ENCODE measurements at places on chromosomes 5 and 9.

- no peak for DNase-seq
Observed at GRCh38 chr5:13625616-13626198, 318.8 kb downstream of the DNAH5 start.

DNA sequence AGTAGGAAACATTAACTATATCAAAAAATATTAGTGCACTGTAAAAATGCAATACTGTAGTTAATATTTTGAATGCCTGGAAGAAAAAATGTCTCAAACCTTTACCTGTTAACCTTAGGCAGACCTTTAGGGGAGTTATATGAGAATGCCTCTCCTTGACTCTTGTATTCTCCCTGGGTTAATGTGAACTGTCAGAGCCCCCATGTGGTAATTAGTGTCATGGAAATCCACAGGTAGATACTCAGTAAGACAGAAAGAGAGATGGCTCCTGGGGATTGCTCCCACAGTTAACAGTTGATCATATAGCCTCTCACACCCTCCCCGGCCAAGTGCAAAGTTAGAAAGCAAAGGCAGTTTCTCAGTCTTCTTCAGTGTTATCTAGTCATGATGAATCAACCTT lies 742.8 kb downstream of the NR2F1-AS1 start:
- no peak for DNase-seq

GRCh38 chr9:104854613-104855012 lies 73.3 kb downstream of the ABCA1 start:
- no peak for DNase-seq

DNA sequence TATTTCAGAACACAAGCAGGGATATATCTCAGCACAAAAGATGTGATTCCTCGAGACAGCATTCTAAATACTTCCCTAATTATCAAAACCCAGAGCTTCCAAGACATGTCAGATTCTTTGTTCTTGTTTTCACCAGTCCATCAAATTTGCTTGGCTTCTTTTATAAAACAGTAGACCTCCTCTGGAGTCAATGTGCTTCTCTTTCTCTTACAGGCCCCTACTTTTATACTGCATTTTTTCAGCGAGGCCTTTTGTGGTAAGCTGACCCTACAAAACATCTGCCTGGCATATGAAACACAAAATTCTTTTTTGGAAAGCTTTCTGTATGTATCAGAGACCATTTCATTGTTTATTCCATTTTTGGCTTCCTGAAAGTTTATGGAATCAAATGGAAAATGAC lies 81.8 kb downstream of the ARSB start:
- DNase-seq, result no peak

DNA sequence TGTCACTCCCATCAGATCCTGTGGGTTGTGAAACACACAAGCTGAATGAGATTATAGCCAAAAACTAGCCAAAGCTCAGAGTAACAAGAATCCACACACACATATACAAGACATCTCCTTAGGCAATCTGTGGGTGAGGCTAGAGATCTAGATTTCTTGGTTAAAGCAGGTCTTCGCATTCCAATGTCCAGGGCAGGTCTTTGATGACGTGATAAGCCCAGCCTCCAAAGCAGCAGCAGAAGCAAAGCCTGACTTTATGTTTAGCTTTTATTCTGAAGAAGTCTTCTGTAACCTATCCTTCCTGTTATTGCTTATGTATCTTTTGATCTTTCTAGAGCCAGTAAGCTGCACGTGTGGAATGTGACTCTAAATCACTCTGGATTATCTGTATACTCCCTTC lies 199.1 kb upstream of the SLC30A5 start:
- no peak for DNase-seq

GRCh38 chr9:98864281-98865174 lies 57.1 kb downstream of the GALNT12 start:
- DNase-seq, result no peak

- no peak for DNase-seq
Observed at GRCh38 chr5:170120576-170120975, 14.9 kb downstream of the FOXI1 start.

GRCh38 chr9:79610791-79611614 lies 39.2 kb downstream of the TLE4 start:
- no peak for DNase-seq

DNA sequence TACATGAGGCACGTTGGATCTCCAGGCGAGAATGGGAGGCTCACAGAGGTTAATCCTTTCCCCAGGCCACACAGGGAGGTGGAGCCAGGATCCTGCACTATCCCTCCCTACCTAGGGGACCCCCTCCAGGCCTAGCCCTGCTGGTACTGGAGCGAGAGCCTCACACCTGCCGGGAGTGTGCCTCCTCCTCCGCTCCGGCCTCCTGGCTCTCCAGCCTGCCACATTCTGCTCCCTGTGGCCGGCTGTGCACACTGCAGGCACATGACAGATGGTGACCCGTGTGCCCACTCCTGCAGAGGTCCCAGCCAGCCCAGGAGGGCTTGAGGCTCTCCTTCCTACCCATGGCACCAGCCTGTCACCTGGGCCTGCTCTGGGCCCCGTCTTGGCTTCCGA lies 93.4 kb downstream of the RXRA start:
- DNase-seq, result no peak

DNA sequence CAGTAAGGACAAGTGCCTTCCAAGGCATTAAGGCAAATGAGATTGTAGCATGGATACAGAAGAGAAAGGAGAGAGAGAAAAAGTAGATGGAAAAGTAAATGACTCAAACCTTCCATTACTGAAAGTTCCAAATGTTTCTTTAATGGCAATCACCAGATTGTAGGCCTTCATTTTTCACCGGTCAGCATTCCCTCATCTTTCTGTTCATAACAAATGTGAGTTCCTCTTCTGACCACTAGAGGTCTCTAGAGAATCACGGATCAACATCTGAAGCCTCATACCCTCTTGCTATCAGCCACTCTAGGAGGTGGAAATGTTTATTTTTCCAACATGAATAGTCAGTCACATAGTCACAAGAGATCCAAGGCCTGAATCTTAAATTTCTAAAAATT lies 73.6 kb upstream of the RPS23 start:
- no peak for DNase-seq

- peak; percentile 49 for DNase-seq
Observed at GRCh38 chr9:136110082-136111061, 8.3 kb downstream of the TMEM250 start.

- no peak for DNase-seq
Observed at GRCh38 chr5:168929656-168930055, 350.5 kb upstream of the PANK3 start.

DNA sequence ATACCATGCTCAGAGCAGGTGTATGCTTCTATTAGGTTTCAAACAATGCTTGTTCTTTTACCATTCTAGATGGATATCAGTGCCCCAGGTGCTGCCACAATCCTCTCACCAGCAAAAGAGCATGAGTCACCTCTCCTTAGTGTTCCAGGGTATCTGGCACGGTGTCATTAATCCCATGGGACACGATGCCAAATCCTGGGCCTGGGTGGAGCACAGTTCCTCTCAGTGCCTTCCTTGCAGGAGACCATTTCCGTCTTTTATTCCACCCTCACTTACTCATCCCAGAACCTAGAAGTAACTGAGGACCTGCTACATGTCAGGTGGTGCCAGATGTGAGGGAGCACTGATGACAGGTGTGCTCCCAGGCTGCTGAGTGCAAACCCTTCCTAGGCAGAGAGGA lies 1.3 kb upstream of the OR13J1 start:
- DNase-seq, result no peak

- DNase-seq, result no peak
Observed at GRCh38 chr5:41793141-41793770, 77.0 kb downstream of the OXCT1 start.

DNA sequence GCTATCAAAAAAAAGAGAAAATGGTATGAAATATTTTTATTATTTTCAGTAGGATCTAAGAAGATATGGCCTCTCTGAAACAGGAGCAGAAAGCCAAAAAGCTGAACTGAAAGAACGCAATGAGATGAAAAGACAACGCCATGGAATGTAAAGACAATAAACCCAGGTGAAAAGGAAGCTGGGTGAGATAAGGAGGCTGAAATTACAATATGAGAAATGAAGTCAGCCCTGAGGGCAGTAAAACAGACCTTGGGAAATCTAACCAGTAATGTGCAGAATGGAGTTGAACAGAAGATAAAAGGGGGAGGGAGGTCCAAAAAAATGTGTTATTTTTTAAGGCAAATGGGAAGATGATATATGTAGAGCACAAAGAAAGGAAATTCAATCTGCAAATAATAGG lies 265.3 kb downstream of the ENC1 start:
- DNase-seq, result no peak

- DNase-seq, result no peak
Observed at GRCh38 chr9:96556701-96557461, 62.8 kb downstream of the CDC14B start.

DNA sequence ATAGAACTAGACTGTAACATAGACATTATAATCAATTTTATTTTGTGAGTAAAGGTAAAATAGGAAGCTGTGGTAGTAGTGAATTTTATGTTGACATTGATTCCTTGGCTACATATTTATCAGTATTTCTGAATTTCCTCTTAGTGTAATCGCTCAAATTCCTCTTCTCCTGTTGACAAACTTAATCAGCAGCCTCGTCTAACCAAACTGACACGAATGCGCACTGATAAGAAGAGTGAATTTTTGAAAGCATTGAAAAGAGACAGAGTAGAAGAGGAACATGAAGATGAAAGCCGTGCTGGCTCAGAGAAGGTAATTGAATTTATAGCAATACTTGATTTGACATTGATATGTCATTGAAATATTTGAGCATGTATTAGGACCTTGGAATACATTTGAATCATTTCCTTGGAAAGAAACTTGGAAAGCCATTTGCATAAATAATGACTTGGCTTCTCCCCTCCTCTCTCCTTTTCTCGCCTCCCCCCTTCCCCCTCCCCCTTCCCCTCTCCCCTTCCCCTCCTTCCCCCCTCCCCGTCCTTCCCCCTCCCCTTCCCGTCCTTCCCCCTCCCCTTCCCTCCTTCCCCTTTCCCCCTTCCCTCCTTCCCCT lies 75.5 kb downstream of the GPBP1 start:
- DNase-seq, result no peak

GRCh38 chr9:20286969-20287368 lies 335.3 kb downstream of the MLLT3 start:
- no peak for DNase-seq

DNA sequence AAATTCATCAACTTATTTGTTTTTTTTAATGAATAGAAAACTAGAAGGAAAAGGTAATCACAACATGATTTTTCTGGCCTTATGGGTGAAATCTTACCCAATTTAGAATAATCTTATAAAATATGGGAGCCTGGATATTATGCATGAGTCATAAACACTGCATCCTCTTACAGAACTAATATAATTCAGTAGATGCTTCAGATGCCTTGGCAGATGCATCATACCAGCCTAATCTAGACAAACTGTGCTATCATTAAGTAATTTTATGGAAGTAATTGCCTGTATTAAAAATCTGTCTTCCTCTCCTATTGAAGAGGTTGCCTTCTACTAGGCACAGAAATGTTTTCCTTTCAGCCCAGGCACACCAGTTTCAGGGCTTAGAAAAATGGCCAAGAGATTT lies 2384.6 kb upstream of the WWC1 start:
- no peak for DNase-seq

- DNase-seq, result peak; percentile 34
Observed at GRCh38 chr9:6014670-6015270, 654 bp downstream of the RANBP6 start.

Measured in activated T-cell treated with anti-CD3 and anti-CD28 coated beads, Interleukin-2, amount 50 U/mL, for 48 hours (primary cell).